Stimulated activated CD4-positive, alpha-beta T cell treated with anti-CD3 and anti-CD28 coated beads, Interleukin-15, amount 100 ng/mL, for 24 hours (primary cell): ENCODE measurements at places on chromosomes 12 and 14.

GRCh38 chr12:119505001-119505400 lies 88.6 kb upstream of the TMEM233 start:
- no peak for DNase-seq

DNA sequence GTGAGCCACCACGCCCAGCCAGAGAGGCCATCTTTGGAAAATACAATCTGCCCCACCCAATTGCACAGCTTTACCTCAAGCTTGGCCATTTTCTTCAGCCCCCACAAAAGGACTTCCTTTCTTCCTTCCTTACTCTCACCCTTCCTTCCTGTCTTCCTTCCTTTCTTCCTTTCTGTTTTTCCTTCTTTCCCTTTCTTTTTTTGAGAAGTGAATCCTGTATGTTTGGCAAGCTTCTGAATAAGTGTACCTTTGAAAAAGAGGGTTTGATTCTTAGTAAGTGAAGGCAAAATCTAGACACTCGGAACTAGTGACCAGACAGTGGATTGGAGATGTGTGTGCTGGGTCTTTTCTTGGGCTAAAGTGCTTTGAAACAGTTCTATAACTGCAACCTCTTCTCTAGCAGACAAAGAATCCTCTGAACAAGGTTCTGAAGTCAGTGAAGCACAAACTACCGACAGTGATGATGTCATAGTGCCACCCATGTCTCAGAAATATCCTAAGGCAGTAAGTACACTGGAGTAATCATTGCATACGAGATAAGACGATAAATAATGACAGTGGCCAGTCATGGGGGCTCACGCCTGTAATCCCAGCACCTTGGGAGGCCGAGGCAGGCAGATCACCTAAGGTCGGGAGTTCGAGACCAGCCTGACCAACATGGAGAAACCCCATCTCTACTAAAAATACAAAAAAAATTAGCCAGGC lies 49.5 kb downstream of the SUPT16H start:
- no peak for DNase-seq

- DNase-seq: no peak
These were observed 4.5 kb upstream of the PRR4 start for GRCh38 chr12:10853776-10854175.

GRCh38 chr14:75313294-75313693 lies 34.7 kb downstream of the FOS start:
- DNase-seq: no peak

DNA sequence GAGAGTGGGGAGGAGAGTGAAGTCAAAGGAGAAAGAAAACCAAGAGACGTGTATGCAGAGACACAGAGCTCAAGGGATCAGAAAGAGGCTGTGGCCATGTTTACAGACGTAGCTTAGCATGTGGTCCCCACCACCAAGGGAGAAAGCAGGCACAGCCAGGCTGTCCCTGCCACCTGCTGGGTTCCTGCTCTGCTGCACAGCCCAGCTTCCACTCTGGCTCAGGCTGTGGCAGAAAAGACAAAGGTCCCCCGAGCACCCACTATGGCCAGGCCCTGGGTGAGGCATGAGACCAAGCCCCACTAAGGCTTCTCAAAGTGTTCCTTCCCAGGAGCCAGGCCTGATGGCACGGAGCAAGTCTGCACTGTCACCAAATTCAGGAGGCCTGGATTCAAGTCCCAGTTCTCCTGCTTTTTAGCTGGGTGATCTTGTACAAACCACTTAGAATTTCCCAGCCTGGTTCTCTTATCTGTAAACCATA lies 25.9 kb upstream of the COL2A1 start:
- DNase-seq: no peak

- DNase-seq: no peak
These were observed 223.5 kb downstream of the MSRB3 start for GRCh38 chr12:65501935-65502334.

DNA sequence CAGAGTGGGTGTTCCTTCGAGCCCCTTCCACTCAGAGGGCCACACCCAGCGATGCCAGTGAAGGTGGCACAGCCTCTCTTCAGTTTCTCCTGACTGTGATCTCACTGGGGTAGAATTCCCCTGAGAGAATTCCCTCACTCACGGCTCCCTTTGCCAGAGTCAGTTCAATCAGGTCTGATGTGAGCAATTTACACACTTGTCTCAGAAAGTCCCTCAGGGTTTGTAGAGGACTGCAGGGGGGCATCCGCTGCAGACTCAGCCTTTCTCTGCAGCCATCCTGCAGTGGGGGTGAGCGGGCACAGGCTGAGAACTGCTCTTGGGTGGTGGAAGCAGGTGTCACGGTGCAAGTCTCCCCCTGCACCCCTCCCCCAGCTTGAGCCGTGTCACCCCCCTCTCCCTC lies 205.4 kb upstream of the PRMT8 start:
- no peak for DNase-seq

DNA sequence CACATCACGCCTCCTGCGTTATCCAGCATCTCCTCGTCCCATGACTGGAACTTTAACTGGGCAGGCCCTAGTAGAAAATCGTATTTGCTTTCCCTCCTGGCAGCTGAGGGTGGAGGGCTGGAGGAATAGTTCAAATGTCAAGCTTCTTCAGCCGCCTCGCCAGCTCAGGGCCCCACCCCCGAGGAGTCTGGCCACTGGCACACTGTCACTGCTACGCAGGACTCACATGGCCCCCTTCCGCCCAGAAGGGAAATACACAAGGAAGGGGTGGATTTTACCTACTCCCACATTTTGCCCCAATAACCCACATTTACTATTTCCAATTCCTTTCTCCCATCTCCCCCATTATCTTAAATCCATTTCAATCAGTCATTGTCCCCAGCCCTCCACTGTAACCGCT lies 8.6 kb downstream of the SLC6A13 start:
- no peak for DNase-seq

DNA sequence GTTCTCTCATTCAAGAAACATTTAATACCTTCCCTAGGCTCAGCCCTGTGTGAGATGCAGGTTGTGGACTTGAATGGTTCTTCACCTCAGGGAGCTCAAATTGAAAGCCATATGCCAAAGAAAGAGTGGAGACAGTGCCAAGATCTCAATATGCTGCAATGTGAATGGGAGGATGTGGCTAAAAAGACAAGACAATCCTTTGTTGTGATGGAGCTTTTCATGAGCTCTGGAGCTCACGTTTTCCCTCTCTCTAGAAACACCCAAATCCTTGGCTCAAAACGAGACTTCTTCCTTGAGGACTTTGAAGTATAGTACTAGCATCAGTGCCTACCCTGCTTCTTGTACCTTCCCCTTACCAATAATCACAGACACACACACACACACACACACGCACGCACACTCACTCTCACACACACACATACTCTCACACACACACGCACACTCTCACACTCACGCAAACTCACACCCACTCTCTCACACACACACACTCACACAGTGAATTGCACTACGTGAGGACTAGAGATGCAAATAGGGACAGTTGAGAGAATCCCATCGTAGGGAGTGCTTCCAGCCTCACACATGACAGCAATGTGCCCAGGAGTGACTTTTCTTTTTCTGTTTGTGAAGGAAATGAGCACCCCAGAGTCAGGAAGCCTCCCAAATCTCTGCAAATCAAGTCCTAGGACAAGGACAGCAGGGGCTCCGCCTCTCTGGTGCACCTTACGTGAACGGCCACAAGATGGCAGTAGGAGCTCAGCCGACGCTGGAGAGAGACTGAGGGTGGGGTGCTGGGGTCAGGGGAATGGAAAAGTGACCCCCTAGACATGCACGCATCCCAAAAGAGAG lies 231.4 kb downstream of the PCNX1 start:
- peak; percentile 68 for DNase-seq

DNA sequence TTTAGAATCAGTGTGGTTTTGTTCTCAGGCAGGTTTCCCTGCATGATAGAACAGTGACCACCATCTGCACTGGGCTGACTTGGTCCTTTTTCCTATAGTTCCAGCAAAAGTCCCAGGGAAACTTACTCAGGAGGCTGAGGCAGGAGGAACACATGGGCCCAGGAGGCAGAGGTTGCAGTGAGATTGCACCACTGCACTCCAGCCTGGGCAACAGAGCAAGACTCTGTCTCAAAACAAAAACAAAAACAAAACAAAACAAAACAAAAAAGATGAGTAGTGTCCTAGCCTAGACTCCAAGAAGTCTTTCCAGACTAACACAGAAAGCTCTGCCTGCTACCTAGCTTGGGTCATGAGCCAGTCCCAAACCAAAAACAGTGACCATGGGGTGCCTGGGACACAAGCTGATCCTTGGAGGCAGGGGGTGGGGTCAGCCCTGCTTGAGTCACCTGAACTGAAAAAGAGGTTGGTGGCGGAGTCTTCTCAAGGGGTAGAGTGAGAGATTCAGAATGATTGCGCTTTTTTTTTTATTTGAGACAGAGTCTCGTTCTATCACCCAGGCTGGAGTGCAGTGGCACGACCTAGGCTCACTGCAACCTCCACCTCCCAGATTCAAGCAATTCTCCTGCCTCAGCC lies 7.4 kb upstream of the SLC11A2 start:
- DNase-seq: no peak

GRCh38 chr12:65168681-65169319 lies 583 bp upstream of the LEMD3 start:
- no peak for DNase-seq

- DNase-seq: no peak
These were observed 3.0 kb downstream of the SIX1 start for GRCh38 chr14:60646226-60646818.

DNA sequence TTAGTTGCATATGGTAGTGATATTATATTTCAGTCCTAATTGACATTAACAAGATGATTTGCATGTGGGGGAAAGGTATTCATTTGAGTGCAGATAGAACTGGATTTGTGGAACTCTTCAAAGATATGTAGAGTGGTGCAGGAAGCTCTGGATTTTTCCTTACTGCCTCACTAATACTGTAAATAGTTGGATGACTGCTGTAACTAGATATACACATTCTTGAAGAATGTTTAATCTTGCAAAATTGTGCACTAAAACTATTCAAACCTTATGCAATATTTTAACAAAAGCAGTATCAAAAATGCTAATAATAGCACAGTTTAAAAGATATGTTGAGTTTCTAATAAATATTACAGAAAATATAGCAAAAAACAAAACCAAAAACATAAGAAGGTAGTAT lies 43.1 kb upstream of the ATF7IP start:
- no peak for DNase-seq

DNA sequence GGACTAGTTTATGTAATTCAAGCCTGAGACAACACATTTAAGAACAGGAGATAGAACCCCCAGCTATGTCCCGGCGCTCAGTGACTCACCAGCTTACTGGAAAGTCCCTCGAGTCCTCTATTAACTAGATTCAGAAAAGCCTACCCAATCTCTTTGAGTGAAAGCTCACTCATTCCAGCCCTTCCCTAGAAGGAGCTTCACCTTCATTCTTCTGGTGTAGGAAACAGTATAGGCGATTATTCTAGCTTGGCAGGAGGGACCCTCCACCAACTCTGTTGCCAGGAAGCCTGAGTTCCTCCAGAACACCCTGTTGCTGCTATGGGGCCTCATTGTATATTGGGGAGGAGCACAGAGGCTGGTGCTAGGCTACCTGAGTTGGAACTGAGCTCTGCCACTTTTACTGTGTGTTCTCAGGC lies 57.2 kb upstream of the AEBP2 start:
- peak; percentile 60 for DNase-seq

GRCh38 chr14:70407621-70408020 lies 9.3 kb downstream of the SYNJ2BP start:
- DNase-seq: no peak

GRCh38 chr14:51933191-51933590 lies 56.2 kb upstream of the RTRAF start:
- no peak for DNase-seq

- DNase-seq: no peak
These were observed 977 bp upstream of the KRT5 start for GRCh38 chr12:52521175-52521567.

- DNase-seq: no peak
These were observed 21.8 kb downstream of the CCNK start for GRCh38 chr14:99502989-99503421.

DNA sequence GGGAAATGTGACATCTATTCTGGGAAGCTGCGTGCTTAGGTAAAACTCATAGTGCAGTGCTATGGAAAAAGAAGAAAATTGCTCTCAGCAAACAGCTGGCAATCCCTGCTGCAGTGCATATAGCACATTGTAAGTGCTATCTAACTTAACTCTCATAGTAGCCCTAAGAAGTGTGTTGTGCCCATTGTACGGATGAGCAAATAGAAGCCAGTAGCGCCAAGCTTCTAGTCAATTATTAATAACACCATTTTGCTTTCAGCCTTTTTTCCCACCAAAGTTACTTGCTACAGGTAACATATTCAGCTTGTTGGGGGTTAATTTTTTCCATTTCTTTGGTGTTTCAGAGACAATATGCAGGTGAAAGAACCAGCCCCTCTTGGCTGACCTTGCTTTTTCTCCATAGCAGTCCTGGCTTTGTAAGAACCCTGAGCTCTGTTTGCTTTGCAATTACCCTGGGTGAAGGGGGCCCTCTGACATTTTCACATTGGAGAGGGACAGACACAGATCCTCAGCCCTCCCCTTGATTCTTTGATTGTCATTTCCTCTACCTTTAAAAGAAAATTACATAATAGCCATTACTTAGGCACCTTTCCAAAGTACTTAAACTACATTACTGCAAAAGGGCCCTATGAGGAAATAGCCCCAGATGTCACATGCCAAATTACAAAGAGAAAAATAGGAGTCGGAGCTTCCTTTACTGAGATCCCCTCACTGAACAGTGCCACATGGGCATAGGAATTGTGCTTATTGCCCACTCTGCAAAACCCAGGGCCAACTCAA lies 576.2 kb upstream of the TBX3 start:
- DNase-seq: no peak

GRCh38 chr12:43551971-43552559 lies at the start of gene ADAMTS20:
TSS of gene ADAMTS20 (minus strand) at chr12:43552203. CDS start at chr12:43551921, 282 bp downstream.
- DNase-seq: peak; percentile 3

GRCh38 chr12:10243818-10244520 lies 31.3 kb downstream of the GABARAPL1 start:
- no peak for DNase-seq

DNA sequence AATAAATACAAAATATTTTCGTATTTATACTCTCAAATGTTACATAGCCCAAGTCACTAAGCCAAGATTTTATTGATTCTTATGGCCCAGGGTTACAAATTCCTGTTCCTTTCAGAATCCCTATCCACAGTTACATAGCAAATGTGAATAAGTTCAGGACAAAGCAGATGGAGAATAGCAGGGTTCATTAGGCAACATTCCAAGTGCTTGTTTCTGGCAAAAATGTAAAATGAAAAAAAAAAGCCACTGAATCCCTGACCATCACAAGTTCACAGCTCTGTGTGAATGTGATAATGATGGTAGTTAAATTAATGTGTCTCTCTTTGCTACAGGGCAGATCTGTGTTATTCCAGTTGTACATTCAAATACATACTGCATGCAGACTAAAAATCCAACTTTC lies 74.6 kb downstream of the KCNC2 start:
- DNase-seq: no peak

DNA sequence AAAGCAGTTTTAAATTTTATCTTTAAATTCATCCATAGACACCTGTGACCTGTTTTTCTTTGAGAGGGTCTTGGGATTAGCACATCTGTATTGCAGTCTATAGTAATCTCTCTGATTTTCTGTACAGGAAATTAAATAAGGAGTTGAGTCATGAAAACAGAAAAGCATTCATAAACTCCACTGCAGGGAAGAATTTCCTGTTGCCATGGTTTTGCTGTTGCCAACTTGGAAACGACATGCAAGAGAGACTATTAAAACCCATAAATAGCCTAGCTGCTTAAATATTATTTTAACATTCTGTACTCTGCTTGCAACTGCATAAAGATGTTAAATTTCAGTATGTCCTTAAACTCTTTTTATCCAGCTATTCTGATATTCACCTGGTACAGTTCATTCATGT lies 281.0 kb upstream of the RGS6 start:
- no peak for DNase-seq

GRCh38 chr14:43362586-43362985 lies 1144.5 kb downstream of the FSCB start:
- DNase-seq: no peak

GRCh38 chr14:96362965-96363750 lies at the start of the genes ATG2B and GSKIP:
TSS of gene ATG2B (minus strand) at chr14:96363341. CDS start at chr14:96362976, 365 bp downstream.
TSS of gene GSKIP (plus strand) at chr14:96363526. CDS start at chr14:96382248, 18,722 bp downstream.
- DNase-seq: peak; percentile 97
